G401 (cell line): ENCODE measurements at places on chromosomes 1 and 21.

DNA sequence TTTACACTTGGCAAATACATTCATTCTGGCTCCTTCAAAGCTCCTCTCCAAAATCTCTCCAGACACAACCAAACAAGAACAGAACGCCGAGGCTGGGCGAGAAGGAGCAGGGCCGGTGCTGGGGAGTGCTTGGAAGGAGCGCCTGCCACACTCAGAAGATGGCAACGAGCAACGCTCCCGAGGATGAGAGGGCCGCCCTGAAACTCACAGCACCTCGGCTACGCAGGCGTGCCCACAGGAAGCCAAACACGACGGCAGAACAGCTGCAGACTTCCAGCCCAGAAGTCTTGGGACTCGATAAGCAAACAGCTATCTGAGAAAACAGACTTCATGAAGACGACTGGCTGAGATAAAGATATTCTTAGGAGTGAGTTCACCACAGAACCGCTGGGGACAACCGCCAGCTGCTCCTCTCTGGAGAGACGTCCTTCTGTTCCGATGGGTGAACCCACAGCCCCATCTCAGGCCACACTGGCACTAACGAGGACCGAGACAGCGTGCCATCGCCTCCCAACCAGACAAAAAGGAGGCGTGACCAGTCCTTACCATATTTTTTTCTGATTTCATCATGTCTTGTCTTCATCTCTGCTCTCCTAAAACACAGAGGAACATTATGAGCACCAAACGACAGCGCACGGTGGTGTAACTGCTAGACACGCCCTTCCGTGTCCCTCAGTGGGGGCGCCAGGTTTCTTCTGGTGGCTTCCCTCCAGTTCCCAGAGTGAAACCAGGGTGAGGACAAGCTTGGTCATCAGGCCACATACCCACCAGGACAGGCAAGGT lies 18.6 kb downstream of the PTTG1IP start:
- DNase-seq = no peak

DNA sequence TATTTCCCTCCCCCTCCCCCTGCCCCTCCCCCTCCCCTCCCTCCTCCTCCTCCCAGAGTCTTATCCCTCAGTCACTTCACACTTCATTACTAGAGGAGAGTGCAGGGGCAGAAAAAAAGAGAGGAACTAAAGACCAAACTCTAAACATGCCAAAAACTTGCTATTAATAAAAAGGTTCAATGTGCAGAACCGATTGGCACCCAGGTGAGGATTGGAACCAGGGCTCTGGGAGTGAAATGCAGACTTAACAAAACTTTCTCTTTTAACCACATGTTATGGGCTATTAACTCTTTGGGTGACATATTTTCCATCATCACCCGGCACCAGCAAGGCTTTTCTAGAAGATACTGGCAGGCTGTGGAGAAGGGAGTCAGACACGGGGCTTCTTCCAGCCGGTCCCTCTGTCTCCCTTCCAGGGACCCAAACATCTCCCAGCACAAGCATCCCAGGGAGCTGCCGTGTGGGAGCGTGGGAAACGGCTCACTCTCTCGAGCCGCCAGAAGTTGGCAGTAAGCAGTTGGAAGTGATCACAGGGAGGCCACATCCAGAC lies 13.6 kb downstream of the NID1 start:
- DNase-seq = no peak

GRCh38 chr1:77929806-77930205 lies 41.4 kb downstream of the NEXN start:
- no peak for DNase-seq

- DNase-seq = no peak
Observed at GRCh38 chr1:8409606-8410005, 91.7 kb downstream of the SLC45A1 start.

DNA sequence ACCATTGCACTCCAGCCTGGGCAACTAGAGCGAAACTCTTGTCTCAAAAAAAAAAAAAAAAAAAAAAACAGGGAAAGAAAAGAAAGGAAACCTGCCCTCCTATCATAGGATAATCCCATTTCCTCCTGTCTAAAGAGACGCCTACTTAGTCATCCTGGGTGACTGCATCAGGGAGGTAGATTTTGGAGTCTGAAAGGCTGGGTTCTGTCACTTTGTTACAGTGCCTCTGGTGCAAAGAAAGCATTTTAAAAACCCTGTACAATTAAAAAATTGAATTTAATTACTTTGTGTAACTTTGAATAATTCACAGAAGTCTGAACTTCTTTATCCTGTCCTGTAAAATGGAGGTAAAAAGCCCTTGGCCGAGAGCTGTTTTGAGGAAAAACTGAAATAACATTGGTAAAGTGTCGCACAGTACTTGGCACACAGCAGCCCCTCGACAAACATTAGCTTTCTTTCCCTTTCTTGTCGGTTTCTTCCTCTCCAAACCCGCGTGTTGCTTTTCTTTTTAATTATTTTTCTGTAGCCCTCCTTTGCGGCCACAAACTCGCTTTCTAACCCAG lies 657 bp upstream of the HDAC1 start:
- no peak for DNase-seq

DNA sequence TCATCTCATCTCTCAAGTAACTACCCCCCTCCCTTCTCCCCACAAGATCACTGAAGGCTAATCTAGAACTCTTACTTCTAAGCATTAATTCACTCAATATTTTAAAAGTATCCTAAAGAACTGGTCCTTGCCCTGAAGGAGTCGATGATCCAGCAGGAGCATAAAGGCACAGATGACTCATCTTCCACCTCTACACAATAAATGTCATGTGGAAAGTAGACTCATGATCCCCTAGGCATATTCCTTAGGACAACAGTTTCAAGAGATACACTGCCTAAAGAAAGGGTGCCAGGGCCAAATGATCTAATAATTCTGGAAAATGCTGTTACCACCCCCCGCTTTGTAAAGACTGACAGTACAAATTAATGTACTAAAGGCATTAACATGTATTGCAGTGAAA lies 85.8 kb upstream of the DIRAS3 start:
- DNase-seq = no peak

- no peak for DNase-seq
Observed at GRCh38 chr21:28523367-28523766, 469.3 kb downstream of the LTN1 start.

DNA sequence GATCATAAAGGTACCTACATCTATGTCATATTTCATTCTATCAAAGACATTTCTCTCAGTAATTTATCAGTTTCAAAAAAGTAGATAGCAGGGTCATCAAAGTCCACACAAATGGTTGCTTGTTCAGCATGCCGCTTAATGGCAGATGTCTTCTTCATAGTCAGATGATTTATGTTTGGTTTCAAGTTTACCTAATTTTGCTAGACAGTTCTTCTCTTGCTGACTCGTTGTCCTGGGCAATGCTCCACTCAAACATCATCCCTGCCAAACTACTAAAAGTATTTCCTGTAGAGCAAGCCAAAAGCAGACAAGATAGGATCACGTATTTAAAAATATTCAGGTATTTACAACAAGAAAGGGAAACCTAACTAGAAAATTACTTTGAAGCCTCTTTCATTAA lies 13.6 kb downstream of the NUP210L start:
- no peak for DNase-seq
